Lung (tissue), 17 donors: ENCODE measurements at places on chromosomes 1 and 21. TPM values are rescaled to one million over a fixed set of nuclear protein-coding genes. Genes with fewer than 3 reads are reported as not detected.

DNA sequence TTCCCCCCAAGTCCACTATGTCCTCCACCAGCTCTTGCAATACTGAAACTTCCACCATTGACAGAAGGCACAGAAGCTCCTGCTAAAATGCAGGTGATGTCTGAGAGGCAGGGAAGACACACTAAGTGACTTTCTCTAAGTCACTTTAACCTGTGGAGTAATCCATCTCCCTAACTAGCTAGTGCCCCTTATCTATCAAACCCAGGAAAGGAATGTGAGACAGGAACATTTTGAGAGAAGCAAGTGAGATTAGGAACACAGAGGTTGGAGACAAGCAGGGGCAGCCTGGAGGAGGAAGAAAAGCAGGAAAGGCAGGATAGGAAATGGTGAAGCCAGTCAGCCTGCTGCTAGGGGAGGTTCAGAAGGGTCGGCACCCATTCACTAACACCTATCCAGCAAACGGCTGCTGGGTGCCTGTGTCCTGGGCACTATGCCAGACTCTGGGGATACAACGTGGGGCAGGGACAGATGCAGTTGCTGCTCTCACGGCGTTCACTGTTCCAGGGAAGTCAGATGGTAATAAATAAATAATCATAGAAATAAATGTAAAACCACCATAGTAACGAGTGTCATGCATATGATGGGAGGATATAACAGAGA lies 7.0 kb downstream of the GPA33 start:
- DNase-seq: no peak

GRCh38 chr21:23951251-23951650 lies 1656.0 kb downstream of the MRPL39 start:
- DNase-seq: no peak

GNG4 gene
- polyA plus RNA-seq: 0.11 TPM

- peak; percentile 35 for DNase-seq
Measured at GRCh38 chr1:5660141-5660935, 331.9 kb downstream of the NPHP4 start.

DNA sequence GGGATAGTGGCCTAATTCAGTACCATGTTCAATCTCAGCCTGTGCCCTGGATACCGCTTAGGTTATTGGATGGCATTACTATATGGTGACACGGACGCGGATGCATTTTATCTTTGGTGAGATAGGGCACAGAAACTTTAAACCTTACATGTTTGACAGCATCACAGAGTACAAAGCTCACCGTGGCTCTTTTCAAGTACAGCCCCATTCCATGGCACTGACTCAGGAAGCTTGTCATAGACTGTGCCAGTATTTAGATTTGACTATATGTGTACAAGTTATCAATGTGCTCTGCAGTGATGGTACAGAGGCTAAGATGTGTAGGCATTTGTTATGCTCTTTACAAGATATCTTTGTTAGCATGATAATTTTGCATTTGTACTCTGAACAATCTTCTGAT lies 169.0 kb downstream of the RYR2 start:
- DNase-seq: no peak

DNA sequence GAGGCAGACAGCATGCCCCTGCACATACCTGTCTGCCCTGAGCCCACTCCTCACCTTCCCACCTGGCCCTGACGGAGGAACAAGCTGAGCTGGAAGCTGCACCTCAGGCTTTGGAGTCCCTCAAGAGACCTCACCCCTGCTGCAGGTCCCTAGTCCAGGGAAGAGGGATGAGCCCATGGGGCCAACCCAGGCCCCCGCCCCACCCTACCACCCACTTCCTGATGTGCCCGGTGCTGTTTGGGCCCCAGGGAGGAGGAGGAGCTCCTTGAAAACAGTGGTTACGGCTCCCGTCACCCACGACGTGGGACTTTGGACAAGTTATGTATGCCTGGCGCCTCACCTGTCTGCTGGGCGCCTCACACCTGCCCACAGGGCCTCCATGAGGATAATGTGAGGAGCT lies 250.2 kb downstream of the NPHP4 start:
- no peak for DNase-seq

- no peak for DNase-seq
Measured at GRCh38 chr1:25033828-25034705, 104.0 kb upstream of the RUNX3 start.
